ENCODE measurements at places on chromosomes 4 and X.

GRCh38 chrX:129115935-129116334 is 407.4 kb downstream of the SMARCA1 start:
- DNase-seq, result no peak

- DNase-seq, result no peak
These were observed 124.6 kb upstream of the ACSL4 start for GRCh38 chrX:109857584-109858228.

DNA sequence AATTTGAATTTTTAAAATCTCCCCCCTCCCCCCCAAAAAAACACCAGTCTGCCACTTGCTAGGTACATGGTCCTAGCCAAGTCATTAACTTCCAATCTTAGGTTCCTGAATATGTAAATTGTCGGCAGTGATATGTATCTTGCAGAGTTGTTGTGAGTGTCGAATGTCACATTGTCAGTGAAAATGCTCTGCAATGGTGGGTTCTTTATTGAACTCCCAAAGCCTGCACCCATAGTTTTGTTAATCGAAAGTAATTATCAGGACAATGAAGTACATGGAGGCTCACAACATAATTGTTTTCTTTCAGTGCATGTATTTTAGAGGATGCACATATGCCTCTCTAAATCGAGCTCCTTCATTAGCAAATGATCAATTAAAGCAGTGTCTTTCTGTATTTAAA is 185.6 kb upstream of the S100G start:
- DNase-seq, result no peak

- no peak for DNase-seq
These were observed 1313.2 kb downstream of the ADGRL3 start for GRCh38 chr4:62513306-62513705.

- no peak for DNase-seq
These were observed 282.1 kb downstream of the BCOR start for GRCh38 chrX:39815631-39816030.

GRCh38 chrX:154758696-154759095 is 4.0 kb upstream of the DKC1 start:
- DNase-seq, result no peak

- no peak for DNase-seq
These were observed 237.8 kb upstream of the PGRMC2 start for GRCh38 chr4:128525387-128525786.

- no peak for DNase-seq
These were observed 101.9 kb upstream of the RBPJ start for GRCh38 chr4:26218677-26219605.

- DNase-seq, result peak; percentile 90
These were observed 4.2 kb upstream of the ZNF157 start for GRCh38 chrX:47366041-47366722.

DNA sequence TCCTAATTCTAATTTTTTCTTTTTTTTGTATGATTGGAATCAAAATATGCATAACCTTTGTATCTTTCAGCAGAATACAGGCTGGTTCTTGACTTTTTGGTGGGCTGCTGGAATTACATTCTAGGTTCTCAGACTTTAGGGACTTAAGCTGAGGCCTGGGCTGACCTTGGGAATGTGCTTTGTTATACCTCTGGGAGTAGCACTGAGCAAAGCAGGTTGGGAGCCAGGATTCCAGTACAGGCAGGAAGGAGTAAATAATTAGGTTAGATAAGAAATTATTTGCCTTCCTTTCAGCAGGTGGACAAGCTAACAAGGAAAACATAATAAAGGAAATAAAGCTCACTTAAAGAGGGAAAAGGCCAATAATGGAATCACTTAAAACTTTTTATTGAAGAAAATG is 49.9 kb upstream of the SLC4A4 start:
- DNase-seq, result no peak

- peak; percentile 18 for DNase-seq
These were observed 248.1 kb downstream of the EVC2 start for GRCh38 chr4:5460106-5460801.

- no peak for DNase-seq
These were observed 87.1 kb upstream of the NPNT start for GRCh38 chr4:105808030-105808749.

GRCh38 chr4:175109933-175110332 is 191.8 kb downstream of the ADAM29 start:
- DNase-seq, result no peak

DNA sequence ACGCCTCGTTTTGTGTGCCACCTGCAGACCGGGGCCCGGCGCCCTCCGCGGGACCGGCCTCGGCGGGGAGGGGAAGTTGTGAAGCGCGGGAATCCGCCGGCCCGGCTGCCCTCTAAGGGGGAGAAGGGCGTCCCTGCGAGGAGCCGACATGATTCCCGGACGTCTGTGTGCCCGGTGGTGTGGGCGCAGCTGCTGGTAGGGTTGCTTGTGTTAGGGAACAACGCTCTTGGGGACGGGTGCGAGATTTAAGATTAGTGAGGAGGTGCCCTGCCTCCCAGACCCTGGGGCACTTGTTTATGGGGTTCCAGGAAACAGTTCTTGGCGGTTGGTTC is 627 bp downstream of the CDKN2AIP start:
- DNase-seq, result no peak
